GM13976 (cell line): ENCODE measurements at places on chromosomes 3 and 15.

DNA sequence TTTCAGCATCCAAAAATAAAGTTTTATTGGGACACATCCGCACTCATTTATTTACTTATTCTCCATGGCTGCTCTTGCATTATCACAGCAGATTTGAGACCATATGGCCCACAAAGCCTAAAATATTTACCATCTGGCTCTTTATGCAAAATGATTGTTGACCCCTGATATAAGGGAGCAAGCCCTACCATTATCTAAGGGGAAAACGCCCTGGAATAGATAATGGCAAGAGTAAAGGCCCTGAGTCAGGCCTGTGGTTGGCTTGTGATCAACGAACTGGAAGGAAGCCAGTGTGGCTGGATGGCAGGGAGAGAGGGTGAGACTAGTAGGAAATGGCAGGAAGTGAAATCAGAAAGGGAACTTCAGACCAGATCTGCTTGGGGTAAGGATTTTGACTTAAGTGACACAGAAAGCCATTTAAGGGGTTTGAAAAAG lies 24.6 kb upstream of the DMXL2 start:
- DNase-seq = no peak

DNA sequence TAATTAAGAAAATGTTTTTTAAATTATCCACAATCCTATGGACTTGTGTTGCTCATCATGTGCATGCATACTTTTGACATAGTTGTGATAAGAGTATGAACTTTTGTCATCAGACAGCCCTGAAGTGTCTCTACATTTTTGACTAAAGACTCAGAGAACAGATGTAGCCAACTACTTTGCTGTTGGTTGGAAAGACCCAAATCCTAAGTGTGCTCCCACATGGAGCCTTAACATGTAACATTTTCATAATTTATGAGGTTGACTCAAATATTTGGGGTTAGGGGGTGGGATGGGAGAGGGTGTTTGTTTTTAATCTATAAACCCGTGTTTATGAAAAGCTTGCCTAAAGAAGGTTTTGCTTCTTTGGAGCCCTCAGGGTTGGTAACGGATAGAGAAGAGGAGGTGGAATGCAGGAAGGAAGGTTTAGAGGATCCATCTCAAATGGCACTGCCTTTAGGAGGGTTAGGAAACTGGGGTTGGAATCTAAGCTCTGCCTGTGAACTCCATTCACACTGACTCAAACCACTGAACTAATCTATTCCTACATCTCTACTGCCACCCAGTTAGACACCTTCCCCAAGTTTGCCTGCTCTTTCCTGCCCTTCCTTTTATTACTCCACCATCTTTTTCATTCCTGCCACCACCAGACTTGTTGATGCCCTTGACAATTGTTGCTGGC lies 3.7 kb downstream of the BOC start:
- no peak for DNase-seq

- DNase-seq = no peak
Observed at GRCh38 chr3:4643904-4644547, 150.9 kb downstream of the ITPR1 start.

GRCh38 chr3:56923526-56924224 lies 121.9 kb upstream of the ARHGEF3 start:
- no peak for DNase-seq

DNA sequence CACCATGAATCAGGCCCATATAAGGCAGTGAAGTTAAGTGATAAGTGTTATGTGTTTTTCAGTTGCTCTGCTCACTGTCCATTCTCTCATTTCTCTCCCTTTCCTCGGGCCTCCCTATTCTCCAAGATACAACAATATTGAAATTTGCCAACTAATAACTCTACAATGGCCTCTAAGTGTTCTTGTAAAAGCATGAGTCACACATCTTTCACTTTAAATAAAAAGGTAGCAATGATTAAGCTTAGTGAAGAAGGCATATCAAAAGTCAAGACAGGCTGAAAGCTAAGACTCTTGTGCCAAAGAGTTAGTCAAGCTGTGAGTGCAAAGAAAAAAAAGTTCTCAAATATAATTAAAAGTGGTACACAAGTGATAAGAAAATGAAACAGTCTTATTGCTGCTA lies 675.4 kb downstream of the OTOL1 start:
- DNase-seq = no peak

GRCh38 chr3:188303823-188304222 lies 149.9 kb downstream of the LPP start:
- no peak for DNase-seq

GRCh38 chr3:84547971-84548970 lies 410.5 kb upstream of the CADM2 start:
- peak; percentile 31 for DNase-seq

DNA sequence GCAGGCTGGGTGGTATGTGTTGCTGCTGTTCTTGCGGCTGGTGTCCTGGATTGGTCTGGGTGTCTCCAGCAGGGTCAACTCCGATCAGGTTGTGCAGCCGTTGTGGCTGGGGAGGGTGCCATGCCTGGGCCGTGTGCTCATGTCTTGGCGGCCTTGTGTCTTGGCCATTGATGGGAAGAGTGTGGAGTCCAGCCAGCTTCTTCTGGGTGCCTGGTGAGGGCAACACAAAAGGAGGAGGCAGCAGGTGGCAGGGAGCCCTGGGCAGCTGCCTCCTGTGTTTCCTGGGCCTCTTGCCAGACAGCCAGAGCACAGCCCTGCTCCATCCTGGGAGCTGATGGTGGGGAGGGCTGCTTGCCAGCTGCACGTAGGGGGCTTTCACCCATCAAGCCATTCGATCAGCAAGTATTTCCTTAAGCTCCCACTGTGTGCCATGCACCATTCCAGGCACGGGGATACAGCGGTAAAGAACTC lies 4.3 kb downstream of the CHAC1 start:
- no peak for DNase-seq

- no peak for DNase-seq
Observed at GRCh38 chr3:171994646-171995428, 44.5 kb upstream of the FNDC3B start.

DNA sequence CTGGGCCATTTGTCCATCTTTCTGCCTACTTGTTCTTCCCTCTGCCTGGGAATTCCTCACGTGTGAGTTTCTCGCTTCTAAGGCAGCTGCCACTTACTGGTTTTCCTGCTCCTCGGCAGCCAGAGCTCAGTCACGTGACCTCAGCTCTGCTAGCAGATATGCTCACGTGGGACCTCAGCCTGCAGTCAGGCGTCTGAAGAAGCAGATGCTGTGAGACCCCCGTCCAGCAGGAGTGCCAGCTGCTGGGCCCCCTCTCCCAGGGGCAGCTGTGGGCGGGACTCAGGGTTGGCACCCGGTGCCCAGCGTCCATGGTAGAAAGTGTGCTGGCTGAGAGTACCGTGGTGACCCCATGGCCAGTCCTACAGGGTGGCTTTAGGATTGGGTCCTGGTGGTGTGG lies 161.3 kb upstream of the TLE3 start:
- DNase-seq = no peak

DNA sequence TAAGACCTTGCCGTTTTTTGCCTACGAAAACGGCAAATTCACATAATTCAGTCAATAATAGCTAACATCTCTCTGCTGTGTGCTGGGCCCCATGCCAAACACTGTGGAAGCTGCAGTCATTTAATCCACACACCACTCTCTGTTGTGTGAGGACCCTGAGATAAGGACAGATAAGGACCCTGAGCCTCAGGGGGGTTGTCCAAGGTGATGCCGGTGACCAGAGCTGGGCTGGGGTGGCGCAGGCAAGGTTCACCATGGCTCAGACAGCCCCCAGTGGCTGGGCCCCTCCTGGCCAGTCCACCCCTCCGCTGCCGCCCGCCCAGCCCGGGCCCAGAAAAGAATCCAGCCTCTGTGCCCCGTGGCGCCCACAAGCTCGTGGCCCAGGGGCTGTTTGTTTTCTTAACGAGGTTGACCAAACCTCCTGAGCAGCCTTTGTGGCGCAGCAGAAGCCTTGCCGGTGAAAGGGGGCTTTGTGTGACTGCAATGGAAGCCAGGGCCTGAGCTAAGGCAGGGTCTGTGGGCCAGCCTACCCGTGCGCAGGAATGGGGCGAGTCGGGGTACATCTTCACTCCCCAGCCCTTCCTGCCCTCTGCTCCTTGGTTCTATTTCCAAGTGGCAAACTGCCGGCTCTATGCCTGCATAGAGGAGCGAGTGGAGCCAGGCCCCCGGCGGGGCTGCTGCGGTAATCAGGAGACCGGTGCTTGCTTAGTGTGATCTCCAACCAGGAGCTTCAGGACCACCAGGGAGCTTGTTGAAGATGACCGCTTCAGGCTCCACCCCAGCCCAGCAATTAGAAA lies 4.4 kb upstream of the SNX22 start:
- no peak for DNase-seq

DNA sequence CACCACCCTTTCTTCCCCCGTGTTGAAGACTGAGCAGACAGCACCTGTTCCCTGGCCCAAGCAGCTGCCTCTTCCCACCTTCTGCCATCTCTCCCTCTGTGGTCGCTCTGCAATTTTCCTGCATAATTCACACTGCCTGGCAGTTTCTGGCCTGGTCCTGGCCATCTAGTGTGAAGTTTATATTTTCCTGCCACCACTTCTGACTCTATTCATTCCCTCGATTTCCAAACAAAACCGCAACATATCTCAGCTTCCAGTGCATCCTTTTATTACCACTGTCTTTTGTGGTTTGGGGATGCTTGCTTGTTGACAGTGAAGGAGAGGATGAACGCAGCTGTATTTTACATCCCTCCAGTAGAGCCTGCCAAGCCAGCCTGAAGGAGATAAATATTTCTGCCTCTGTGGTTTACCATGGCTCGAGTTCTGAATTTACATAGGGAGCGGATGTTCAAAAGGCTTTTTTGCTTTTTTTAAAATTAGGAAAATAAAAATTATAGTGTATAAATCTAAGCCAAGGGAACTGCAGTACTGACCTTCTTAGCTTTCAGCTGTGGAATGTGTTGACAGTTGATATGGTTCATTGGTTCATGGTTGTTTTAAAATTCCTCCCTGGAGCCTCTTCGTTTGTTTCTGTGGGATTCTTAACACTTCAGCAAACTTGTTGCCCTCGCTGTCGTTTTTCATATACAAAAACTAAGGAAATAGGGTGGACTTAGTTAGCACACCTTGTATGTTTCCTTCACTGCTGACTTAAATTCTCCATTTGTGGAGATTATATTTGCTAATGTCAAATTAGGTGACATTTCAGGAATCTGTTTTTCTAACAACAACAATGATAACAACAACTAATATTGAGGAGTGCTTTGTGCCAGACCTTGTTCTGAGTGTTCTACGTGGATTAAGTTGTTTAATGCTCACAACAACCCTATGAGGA lies 250.5 kb downstream of the ADAMTSL3 start:
- no peak for DNase-seq

DNA sequence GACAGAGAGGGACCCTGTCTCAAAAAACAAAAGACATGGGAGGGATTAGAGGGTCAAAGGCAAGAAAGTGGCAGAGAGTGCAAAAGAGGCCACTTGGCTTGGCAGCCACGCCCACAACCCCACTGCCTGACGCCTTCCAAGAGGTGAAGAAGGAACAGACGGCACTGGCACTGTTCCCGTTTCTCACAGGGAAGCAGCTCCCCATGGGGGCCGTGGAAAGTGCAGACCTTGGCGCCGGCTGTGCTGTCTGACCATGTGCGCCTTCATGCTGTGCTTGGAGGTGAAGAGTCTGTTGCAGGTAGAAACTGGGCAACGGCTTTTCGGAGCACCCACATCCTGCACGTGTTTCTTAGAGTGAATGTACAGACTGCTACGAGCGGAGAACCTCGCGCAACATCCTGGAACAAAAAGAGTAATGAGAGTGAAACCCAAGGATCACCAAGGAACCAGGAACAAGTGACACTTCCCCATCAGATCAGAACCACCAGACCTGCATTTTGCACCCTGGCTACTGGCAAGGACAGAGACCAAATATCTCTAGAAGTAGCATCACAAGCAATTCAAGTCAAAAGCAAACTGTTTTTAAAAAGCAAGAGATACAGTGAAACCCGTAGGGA lies 9.7 kb downstream of the ZXDC start:
- DNase-seq = no peak

GRCh38 chr3:14200841-14201240 lies 22.2 kb downstream of the LSM3 start:
- DNase-seq = no peak

- DNase-seq = no peak
Observed at GRCh38 chr3:46141813-46142212, 66.3 kb downstream of the CCR1 start.

- no peak for DNase-seq
Observed at GRCh38 chr15:75036212-75036616, 12.8 kb downstream of the PPCDC start.

DNA sequence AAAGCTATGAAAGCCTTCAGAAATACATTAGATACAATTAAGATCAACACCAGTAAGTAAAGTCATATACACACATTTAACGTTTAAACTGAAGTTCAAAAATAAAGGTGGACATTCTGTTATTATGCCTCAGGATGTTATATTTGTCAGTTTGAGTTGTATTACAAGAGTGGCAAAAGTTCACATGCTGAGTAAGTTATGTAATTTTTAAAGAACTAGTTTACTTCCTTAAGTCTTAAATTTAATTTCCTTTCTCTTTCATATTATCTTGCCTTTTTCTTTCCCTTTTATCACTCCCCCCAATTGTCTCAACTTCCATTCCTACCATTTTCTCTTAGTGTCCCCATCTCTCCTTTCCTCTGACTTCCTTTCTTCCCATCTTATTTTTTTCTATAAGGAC lies 4.9 kb upstream of the GPR87 start:
- no peak for DNase-seq

DNA sequence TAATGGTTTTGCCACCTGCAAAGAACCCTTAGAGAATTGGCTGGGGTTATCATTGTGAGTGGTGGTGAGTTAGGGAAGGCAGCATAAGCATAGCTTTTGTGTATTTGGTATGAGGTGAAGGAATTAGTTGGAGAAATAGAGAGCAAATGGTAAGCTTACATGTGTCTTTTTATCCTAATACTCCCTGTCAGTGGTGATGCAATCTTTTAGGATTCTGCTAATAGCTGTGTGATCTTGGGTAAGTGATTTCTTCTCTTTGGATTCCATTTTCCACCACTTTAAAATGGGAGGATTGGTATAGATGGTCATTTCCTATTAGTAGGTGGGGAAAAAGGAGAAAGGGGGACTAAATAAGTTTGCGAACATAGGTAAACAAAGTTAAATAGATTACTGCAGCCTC lies 30.9 kb downstream of the PIAS1 start:
- DNase-seq = no peak

DNA sequence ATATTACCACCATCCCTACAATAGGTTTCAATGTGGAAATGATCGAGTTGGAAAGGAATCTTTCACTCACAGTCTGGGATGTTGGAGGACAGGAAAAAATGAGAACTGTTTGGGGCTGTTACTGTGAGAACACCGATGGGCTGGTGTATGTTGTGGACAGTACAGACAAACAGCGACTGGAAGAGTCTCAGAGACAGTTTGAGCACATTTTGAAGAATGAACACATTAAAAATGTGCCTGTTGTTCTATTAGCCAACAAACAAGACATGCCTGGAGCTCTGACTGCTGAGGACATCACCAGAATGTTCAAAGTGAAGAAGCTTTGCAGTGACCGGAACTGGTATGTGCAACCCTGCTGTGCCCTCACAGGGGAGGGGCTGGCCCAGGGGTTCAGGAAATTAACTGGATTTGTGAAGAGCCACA lies 510 bp downstream of the ARL14 start:
- DNase-seq = no peak

- peak; percentile 76 for DNase-seq
Observed at GRCh38 chr3:179451265-179452175, at the start of gene GNB4. GNB4 (minus strand) TSS chr3:179451470; CDS start chr3:179426200, 25,270 bp downstream.
